Activated CD4-positive, alpha-beta T cell treated with anti-CD3 and anti-CD28 coated beads, Interleukin-2, Interleukin-6, amounts not matched to agents 100 ng/mL and 50 ng/mL, durations not matched to agents 16 hours and 8 hours (primary cell): ENCODE measurements at places on chromosomes 2 and 18.

DNA sequence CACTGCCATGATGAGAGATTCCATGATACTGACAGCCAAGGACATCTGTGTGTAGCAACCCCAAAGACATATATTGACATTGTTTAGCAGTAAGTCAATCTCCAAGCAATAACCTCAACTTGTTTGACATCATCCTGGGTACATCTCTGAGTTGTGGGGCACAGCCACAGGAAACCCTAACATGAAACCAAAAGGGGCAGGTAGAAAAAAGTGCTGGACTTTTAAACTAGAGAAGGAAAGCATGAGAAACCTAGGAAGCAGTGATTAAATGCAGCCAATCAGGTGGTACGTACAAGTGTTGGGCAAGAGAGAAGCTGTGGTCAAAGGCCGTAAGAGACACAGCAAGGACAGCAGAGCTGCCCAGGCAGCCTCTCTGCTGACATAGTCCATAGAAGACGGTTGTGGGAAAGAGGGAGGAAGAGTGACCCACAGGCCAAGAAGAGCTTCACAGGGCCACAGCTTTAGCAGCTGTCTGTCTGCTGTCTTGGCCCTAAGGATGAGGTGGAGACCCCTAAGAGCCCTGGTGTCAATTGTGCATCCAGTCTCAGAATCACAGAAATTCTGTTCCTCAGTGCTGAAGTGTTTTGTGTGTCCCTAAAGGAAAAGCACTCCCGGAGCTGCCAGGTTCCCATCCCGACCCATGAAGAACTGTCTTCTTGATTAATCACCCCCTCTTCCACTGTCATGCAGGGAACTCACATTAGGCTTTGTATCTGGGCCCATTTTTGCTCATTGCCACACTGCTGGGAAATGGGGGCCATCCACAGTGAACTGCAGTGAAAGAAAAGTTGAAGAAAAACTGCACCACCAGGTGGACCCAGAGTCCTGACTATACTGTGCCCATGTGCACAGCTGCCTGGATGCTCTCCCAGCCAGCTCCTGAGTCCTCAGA, 25.4 kb upstream of the CHN1 start:
- peak; percentile 21 for DNase-seq

GRCh38 chr2:70371753-70372152, 69.9 kb upstream of the FAM136A start:
- no peak for DNase-seq

DNA sequence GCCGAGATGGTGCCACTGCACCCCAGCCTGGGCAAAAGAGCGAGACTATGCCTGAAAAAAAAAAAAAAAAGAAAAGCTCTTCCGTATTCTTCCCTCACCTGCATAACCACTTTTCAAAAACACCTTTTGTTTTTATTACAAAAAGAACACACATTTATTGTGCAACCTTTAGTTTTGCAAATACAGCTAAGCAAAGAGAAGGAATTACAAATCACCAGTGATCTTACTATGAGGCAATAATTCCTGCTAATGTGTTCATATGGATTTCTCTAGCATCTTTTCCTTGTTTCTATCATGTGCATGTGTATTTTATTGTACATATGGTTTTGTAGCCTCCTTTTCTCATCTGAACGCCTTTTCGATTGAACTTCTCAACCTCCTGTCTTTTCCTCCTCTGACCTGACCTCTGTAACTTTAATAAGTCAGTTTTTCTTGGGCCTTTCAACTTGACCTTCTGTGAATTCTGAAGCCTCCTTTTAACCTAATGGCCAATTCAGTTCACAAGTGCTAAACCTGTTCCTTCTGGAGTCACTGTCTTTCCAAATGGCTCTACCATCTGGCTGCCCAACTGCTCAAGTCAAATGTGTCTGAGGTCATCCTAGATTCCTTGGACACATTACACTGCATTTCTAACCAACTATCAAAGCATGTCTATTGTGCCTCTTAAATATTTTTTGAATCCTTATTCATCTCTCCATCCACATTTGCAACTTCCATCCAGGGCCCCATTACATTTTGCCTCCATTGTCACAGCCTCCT, 59.1 kb upstream of the DAPL1 start:
- DNase-seq = no peak

GRCh38 chr18:811182-811891, 705 bp downstream of the YES1 start:
- peak; percentile 36 for DNase-seq

DNA sequence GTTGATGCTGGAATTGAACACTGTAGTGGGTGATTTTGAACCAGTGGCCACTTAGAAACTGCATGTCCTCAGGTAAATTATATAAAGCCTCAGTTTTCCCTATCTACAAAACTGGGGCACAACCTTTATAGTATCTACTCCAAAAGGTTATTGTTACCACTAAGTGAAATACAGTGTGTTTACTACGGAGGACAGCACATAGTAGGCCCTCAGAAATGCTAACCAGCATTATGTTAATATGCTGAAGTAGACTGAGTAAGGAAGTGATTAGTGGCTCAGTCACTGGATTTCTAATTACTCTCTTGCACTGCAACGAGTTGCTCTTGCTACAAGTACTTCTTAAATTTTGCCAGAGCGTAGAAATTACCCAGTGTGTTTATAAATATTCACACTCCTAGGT, 139.5 kb downstream of the HAUS1 start:
- DNase-seq = no peak

DNA sequence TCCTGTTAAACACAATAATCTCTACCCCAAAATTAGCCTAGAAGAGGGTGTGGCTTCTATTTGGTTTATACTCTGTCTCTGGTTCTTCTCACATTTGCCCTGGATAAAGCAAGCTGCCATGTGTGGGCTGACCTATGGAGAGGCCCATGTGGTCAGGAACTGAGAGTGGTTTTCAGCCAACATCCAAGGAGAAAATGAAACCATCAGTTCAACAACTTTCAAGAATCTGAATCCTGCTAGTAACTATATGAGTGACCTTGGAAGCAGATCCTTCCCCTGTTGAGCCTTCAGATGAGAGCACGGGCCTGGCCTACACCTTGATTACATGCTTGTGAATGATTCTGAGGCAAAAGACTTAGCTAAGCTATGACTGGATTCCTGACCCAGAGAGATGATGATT, 11.5 kb upstream of the TRIB2 start:
- DNase-seq = no peak

DNA sequence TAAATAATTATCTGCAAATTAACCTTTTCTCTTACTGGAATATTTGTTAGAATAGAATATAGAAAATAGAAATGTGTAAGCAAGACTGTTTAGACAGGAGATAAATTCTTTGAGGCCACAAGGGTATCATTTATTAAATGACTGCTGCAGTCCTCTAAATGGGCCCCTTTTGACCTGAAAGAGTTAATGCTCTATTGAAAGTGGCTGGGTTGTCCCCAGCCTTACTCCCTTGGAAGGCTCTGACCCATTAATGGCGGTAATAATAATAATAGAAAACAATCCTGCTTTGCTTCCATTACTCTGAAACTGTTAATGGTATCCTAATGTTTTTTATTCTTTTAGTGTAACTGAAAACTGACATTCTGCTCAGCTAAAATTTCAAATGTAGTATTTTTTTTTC, 398.0 kb upstream of the NRP2 start:
- no peak for DNase-seq

GRCh38 chr2:199907008-199907714, 3.9 kb upstream of the C2orf69 start:
- DNase-seq = no peak

- no peak for DNase-seq
These were observed 30.9 kb upstream of the UBE2F start for GRCh38 chr2:237935740-237936452.

- no peak for DNase-seq
These were observed 362.2 kb upstream of the SLC14A2 start for GRCh38 chr18:45253056-45253565.

- no peak for DNase-seq
These were observed 111.7 kb downstream of the BCL2 start for GRCh38 chr18:63207835-63208234.

GRCh38 chr2:16125614-16126516, 185.5 kb downstream of the MYCN start:
- DNase-seq = no peak

GRCh38 chr2:231926180-231926741, at the start of gene NPPC:
Gene NPPC, minus strand, starts transcription at chr2:231926396. Its CDS starts 147 bp downstream, at chr2:231926249.
- peak; percentile 78 for DNase-seq

GRCh38 chr18:75785834-75786233, 358.3 kb upstream of the SMIM21 start:
- no peak for DNase-seq

DNA sequence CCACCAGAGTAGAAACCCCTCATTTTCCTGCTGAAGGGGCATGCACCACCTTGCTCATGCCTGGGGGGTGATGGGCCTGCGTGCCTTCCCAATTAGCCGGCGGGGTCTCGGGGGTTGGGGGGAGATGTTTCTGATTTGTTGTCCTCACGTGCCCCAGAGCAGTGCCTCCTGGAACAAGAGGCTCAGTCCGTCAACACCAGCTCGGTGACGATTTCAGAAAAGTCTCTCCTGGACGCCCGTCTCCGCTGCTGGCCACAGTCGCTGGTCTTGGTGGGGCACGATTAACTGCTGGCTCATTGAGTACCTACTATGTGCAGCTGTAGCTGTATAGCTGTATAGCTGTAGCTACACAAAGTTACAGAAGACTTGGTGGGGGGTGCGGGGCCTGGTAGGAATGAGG, 4.4 kb downstream of the ACKR3 start:
- DNase-seq = no peak

GRCh38 chr2:216851486-216852090, 8.3 kb downstream of the TNP1 start:
- DNase-seq = no peak

- DNase-seq = no peak
These were observed 31.0 kb downstream of the ZC3H15 start for GRCh38 chr2:186517090-186517489.

DNA sequence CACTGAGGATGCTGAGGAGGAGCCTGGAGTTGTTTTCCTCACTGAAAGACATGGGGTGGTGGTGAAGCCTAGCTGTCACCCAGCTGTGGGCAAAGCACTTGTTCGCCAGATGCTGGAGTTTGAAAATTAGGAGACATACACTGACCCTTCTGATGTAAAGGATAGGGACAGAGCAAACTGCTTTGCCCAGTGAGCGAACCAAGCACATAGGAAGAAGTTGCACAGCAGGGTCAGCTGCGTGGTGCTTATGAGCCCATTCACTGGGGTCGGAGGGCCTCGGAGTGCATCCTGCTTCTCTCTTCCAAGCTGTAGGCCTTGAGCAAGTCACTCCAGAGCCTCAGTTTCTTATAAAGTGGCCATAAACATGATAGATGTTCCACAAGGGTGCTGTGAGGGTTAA, 50.9 kb downstream of the HK2 start:
- no peak for DNase-seq

DNA sequence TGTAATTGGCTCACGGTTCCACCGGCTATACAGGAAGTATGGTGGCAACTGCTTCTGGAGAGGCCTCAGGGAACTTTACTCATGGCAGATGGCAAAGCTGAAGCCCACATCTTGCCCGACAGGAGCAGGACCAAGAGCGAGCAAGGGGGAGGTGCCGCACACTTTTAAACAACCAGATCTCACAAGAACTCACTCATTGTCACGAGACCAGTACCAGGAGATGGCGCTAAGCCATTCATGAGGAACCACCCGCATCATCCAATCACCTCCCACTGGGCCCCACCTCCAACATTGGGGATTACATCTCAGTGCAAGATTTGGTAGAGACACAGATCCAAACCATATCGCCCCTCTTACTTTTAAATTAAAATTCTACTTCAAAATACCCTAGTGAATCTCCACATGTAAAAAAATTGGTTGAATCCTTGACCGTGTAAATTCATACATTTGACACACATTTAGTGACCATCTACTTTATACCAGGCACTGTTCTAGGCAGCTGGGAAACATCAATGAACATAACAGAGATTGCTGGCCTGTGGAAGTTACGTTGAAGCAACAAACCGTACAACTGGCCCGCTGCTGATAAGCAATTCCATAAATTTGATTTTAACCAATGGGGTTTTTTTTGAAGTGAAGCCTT, 87.6 kb downstream of the ALPK2 start:
- DNase-seq = peak; percentile 69

- no peak for DNase-seq
These were observed 15.5 kb upstream of the IL1RN start for GRCh38 chr2:113111823-113112287.

DNA sequence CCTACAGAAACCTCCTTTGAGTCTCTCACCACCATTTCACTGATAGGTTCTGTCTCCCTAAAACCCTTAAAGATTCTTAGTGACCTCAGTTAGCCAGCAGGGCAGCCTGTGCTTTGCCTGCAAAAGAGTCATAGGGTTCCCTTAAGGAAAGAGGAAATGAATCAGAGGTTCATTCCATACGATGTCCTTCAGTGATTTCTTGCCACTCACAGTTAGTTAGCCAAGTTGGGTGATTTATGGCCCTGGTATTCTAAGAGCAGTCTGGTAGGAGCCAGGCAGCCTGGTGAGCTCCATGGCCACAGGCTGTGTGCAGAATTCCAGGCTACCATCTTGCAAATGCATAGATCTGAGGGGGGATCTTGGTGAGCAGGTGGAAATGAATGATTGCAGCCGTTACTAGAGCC, 18.7 kb upstream of the CCBE1 start:
- no peak for DNase-seq

- no peak for DNase-seq
These were observed 6.0 kb downstream of the NEMP2 start for GRCh38 chr2:190528521-190529001.

DNA sequence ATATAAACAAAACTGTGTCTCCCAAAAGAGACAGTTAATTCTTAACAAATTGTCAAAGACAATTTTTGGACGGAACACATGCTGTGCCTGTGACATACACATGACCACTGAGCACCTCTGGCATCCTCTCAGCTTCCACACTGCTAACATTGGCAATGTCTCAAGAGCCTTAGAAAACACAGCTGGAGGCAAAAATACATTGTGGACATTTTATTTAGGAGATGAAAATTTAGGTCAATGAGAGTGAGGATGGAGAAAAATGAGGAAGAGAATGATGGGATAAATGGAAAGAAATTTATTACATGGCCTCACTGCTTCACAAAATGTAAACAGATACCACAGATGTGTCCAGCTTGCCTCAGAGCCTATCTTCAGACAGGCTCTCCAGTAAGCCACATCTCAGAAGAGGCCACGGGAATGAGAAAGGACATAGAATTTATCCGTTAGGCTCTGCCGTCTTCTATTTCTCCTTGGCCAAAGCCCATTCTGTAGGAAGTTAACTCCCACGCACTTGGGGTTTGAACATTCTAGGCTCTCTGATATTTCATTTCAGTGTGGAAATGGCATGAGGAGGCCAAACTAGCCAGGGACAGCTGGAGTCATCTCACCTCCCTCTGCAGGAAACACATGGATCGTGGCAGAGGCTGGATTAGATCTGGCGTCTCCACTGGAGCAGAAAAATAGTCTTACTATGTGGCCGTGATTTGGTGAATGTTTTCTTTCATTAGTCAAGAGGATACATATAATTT, 519.4 kb upstream of the DSEL start:
- DNase-seq = no peak
